ENCODE measurements at places on chromosomes 11 and 22.
A peak's percentile ranks its signal among the peaks of the same experiment; 100 is the strongest.

DNA sequence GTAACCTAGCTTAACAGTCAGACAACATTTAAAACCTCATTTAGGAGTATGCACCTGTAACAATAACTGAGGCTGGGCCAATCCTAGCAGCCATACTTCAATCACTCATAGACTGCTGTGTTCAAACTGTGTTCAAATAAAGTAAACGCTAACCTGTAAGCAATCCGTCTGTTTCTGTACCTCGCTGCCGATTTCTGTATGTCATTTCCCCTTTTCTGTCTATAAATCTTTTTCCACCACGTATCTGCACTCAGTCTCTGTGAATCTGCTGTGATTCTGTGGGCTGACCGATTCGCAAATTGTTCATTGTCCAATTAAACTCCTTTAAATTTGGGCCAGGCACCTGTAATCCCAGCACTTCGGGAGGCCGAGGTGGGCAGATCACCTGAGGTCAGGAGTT is 12.3 kb downstream of the APOBEC3H start:
- no peak for DNase-seq

DNA sequence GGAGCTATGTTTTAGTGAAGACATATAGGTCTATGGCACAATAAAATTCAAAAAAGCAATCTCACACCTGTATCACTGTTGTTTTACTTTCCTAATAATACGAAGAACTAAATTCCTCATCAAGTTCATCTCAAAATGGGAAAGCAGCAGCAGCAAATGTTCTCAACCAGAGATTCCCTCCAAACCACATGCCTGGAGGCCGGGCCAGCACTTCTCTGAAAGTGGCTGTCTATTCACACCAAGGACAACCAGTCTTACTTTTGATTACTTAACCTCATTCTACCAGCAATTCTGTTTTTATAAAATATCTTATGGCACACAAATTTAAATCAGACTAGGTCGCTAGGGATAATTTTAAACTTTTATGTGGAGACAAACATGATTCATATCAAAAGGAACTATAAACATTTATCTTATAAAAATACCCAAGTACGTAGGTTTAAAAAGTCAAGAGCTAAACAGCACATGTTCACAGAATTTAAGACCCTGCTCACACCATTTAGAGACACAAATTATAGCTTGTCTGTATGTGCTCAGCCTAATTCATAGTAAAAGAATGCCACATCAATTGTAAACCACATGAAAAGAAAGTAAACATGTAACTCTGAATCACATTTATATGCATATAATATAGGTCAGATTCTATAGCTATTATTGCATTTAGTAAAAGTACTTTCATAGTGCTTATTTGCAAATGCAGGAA is 46.1 kb downstream of the RRAS2 start:
- no peak for DNase-seq

DNA sequence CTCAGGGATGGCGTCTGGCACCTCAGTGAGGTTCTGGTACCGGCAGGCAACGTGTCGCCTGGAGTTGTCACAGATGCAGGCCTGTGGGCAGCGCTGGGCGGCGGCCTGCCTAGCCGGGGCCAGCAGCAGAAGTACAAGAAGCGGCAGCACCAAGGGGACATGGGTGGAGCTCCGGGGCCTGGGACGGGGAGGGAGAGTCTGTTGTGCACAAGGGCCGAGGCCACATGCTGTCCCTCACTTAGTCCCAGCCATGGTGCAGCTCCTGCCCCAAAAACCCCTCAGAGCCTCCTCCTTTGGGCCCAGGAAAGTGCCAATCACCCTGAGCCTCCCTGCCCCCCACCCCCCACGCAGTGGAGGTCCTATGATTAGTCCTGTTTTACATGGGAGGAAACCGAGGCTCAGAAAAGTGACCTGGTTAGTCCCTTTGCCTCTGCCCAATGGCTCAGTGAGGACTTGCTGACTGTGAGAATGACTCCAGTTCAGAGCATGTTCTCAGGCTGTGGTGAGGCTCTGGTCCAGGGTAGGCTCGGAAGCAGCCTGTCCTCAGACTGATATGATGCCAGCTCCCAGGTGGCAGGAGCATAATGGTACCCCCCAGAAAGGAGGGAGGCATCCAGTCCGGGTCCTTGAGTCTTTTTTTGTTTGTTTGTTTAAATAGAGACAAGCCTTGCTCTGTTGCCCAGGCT is 1.1 kb downstream of the CHADL start:
- no peak for DNase-seq

DNA sequence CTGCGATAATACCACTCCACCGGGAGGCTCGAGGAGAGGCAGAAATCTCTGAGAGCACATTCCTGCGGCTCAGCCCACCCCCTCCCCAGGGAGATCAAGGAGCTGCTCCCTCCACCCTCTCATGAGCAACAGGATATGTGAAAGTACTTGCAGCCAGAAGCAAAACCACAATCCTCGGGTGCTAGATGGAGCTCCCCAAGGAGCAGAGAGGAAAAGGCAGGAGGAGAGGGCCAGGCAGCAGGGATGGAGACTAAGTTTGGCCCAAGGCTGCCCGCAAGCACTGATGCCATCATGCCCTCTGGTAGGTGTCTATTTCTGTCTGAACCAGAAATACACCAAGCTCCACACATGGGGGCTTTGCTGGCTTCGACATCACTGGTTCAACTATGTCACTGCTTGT is 22.3 kb downstream of the VPS37C start:
- no peak for DNase-seq

- DNase-seq, result no peak
Observed at GRCh38 chr11:16605389-16605893, 133.0 kb upstream of the C11orf58 start.

DNA sequence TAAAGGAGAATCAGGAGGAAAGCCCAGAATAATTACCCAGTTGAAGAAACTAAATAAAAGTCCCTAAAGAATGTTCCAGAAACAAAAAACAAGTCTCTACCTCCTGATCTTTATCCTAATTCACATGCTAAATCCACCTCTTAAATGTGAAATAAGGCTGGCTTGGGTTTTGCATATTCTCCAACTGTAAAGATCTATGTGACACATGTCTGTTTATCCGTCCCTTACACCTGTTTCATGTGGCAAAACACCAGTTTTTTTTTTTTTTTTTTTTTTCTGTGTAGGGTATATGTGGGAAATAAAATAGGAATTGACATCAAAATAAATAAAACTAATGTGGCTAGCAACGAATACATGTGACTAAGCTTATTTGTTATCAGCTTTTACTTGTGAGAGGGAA is 70.5 kb downstream of the NARS2 start:
- DNase-seq, result no peak

- no peak for DNase-seq
Observed at GRCh38 chr11:110374921-110375320, 54.8 kb upstream of the FDX1 start.

- DNase-seq, result peak; percentile 44
Observed at GRCh38 chr22:28855355-28856094, 27.8 kb upstream of the ZNRF3 start.

DNA sequence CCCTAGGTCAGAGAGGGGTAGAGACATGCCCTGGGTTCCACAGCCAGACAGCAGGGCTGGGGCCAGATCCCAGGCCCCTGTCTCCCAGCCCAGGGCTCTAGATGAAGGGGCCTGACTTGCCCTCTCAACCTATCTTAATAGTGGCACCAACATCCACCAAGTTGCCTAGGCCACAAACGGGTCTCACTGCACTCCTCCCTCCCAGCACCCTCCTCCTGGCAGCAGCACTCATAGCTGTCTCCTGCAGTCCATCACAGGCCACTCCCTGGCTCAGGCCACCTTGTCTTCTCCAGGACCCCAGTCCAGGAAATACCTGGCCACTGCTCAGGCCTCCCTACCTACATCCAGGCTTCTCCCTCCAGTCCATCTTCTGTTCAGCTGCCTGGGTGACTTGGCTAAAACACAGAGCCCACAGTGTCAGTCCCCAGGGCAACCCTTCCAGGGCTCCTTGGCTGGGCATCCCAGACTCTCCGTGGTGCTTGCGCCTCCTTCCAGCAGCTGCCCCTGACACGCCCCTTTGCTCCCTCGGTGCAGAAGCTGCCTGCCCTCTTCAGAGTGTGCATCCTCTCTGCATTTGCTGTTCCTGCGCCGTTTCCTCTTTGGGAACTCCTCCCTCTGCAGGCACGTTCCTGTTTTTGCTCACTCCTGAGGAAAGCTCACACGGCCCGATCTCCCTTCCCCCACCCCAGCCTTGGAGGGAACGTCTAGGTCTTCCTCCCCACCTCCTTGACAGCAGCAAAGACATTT is 40.5 kb downstream of the LRRC32 start:
- no peak for DNase-seq

- DNase-seq, result no peak
Observed at GRCh38 chr22:30667107-30667493, 575 bp downstream of the DUSP18 start.

GRCh38 chr11:5238486-5238885 is 4.2 kb upstream of the HBD start:
- DNase-seq, result no peak

GRCh38 chr11:47724041-47724729 is 9.0 kb upstream of the AGBL2 start:
- DNase-seq, result no peak

DNA sequence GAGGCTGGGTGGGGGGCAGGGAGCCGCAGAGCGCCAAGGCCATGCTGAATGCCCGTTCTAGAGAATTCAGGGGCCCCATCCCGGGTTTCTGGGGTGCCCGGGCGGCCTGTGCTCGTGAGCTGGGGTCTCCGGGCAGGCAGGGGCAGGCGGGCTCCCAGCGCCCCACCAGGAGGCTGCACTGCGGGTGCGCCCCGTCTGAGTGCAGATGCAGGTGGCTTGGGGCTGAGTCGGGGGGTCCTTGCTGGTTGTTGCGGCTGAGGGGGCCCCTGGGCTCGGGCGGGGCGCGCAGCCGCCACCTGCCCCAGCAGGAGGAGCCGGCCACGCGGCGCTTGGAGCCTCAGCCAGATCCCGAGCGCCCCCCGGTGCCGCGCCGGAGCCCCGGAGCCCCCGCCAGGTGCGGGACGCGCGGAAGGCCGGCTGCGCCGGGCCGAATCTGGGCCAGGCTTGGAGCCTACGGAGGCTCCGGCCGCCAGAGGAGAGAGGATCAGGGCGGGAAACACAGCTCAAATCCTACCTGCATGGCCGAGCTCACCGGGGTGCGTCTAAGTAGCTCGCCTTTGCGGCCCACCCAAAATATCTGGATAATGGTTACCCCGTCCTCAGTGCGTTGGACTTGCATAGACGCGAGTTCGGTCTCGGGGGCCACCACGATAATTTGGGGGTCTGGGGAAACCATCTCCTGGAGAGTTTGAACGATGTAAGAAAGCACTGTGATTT is 590 bp upstream of the IGF2 start:
- no peak for DNase-seq

DNA sequence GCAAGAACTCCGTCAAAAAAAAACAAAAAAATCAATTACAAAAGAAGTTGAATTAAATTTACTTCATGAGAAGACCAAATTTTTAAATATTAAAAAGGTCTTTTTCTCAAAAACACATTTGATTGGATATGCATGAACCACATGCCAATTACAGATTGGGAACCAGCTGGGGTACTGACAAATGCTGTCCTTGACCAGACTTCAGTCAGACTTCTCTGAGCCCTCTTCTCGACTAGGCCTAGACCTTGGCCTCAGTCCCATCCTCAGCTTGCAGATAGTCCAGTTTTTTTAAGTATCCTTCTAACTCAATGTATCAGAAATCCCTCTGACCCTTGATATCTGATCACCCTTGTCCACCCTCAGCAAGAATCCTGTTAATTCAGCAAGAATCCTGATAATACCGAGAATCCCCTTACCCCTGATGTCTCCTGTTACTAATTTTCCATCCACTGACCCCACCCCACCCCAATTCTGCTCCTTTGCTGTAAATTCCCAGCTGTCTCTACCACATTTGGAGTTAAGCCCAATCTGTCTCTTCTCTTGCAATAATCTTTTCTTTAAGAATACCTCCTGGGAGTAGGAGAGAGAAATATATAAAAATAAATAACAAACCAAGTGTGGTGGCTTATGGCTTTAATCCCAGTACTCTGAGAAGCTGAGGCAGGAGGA is 30.9 kb downstream of the OR4D9 start:
- DNase-seq, result no peak

DNA sequence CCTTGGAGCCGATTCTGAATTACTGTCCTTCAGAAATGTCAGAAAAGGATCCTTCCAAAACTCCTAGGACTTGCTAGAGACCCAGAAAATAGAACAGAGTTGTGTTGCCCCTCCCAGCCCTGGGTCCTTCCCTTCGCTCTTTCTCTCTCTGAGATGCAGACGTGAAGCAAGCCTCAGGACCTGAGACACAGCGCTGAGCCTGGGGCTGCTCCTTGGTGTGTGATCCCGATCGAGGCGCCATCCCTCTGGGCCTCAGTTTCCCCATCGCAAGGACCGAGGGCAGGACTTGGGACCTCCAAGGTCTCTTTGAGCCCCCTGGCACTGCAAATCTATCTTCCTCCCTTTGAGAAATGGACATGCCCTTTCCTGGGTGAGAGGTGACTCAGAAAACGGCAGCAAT is 533.5 kb downstream of the TBC1D22A start:
- no peak for DNase-seq

GRCh38 chr11:7414973-7415817 is 70.1 kb upstream of the OLFML1 start:
- DNase-seq, result no peak

DNA sequence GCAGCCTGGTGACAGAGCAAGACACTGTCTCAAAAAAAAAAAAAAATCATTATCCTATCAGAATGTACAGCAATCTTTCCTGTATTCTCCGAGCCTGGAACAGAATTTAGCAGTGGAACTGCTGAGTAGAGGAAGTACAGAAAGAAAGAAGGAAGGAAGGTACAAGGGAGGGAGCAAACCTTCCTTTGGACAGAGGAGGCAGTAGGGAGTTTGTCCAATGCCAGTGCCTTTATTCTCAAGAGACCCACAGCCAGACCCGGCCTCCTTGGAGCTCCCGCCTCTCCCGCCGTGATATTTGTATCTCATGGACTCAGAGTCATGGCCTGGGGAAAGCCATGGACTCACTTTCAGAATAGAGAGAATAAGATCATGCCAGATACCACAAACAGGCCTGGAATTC is 37.7 kb upstream of the LRRC55 start:
- DNase-seq, result no peak

- DNase-seq, result no peak
Observed at GRCh38 chr11:126482586-126483108, 127.2 kb downstream of the ST3GAL4 start.

DNA sequence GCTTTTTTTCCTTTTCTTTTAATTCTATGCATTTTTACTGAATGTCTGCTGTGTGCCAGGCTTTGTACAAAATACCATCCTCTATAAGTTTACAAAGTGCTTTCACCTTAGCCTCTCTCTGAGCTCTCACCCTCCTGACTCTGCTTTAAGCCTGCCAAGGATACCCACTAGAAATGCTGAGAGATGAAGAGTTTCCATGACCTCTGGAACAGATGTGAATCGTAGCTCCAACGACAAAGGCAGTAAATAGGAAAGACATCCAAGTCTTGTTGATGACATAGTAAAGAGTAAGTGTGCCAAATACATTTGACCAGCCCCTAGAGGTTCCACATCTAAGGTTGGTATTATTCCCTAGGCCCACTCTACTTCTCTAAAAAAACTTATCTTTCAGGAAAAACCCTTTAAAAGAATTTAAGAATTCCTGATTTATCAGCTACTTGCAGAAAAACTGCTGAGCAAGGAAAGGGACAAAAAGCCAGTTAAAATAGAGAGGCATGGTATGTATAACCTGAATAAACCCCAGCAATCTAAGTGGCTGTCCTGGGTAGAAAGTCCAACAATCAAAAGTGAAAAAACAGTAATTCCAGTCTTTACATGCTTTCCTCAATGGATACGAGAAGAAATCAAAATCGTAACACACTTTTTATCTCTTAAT is 45.4 kb downstream of the GAB2 start:
- DNase-seq, result no peak

GRCh38 chr22:33570110-33570509 is 350.2 kb downstream of the LARGE1 start:
- DNase-seq, result no peak

Data from GM12891 (cell line).